Activated CD8-positive, alpha-beta memory T cell treated with anti-CD3 and anti-CD28 coated beads, Interleukin-2, amount 10 ng/mL, durations not matched to agents 7 days and 5 days (primary cell): ENCODE measurements at places on chromosomes 3 and 15.
A peak's percentile ranks its signal among the peaks of the same experiment; 100 is the strongest.

DNA sequence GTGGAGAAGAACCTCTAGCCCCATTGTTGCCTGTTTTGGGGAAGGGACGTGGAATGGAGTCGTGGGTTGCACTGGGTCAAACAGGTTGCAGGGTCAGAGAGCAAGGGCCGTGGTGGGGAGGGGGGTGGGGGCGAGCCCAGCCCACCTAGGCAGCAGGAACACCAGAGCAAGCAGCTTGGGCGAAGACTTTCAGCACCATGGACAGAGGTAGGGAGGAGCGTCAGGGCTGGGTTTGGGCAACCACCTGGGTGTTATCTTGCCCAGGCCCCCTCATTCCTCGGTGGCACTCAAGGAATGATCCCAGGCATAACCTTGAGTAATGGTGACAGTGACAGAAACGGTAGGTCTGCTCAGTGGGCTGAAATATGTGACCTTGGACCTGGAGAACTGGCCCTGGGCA, 45.9 kb upstream of the TMEM115 start:
- DNase-seq, result peak; percentile 63

- DNase-seq, result no peak
Observed at GRCh38 chr15:63818191-63818590, 15.6 kb downstream of the HERC1 start.

DNA sequence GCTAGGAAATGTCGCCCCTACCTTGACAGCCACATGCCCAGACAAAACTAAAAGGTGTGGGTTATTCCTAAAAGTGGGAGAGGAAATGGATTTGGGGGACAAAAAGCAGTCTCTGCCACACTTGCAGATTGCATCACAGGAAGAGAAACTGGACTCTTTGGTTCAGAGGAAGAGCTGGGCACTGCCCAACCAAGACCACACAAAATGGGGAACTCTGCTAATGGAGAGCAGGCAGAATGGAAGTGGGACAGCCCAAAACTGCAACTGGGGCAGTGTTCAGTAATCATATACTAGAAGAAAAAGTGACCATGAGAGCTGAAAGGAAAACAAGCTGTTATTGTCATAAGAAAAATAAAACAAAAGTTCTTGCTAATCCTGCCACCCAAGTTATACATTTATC, 138.9 kb upstream of the FRMD4B start:
- no peak for DNase-seq

DNA sequence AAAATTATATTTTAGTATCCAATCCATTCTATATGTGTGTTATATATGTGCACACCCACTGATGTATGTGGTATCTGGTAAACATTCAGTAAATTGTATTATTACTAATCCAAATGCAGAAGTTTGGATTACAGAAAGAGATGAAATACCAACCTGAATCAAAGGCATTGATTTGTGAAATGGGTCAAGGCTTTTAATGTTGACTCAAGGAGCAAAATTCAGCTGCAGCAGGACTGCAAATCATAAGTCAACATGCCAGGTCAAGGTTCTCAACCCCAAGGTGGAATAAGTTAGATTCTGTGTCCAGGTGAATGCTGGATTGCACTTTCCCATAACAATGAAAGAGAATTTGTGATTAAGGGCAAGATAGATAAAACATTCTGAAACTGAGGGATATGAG, 190.7 kb downstream of the GAP43 start:
- no peak for DNase-seq

DNA sequence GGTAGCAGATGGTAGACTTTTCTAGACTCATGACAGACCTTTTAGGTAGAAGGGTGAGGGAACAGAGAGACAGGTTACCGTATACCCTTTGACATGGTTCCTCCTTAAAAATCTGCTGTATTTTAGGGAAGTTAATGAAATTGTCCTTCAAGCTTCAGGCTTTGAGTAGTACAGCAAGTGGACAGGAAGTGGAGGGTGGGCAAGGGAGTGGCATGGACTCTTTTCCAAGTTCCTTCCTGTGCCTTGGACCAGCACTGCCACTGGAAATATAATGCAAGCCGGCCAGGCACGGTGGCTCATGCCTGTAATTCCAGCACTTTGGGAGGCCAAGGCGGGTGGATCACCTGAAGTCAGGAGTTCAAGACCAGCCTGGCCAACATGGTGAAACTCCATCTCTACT, 156.1 kb upstream of the LRRFIP2 start:
- DNase-seq, result no peak

DNA sequence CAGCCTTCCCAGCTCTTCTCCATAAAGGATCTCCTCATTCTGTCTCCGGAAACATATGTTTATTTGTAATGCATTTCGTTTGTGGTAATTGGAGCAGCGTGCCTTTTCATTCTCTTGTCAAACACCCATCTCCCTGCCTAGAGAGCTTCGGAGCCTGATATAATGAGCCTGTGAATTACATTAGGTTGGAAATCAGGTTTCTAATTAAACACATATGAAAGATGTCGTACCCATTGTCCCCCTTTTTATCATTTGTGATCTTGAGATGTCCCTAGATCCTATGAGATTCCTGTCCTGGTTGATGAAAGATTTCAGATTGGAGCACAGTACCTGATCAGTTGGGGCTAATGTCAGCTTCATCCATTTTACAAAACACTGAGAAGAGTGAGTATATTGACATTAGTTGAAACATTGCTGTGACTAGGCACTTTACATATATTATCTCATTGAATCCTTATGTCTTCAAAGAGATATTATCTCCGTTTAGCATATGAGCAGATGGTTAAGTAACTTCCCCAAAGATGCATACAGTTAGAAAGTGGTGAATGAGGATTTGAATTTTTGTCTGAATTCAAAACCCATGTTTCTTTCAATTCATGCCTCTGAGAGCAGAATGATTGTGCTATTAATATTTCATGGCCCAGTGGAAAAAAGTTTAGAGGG, 23.1 kb downstream of the SYN2 start:
- no peak for DNase-seq
